Stimulated activated CD4-positive, alpha-beta T cell treated with anti-CD3 and anti-CD28 coated beads, Interleukin-15, amount 100 ng/mL, for 1 hour (primary cell): ENCODE measurements at places on chromosomes 6 and 20.

- no peak for DNase-seq
Observed at GRCh38 chr6:70103798-70104197, 199.1 kb downstream of the COL9A1 start.

DNA sequence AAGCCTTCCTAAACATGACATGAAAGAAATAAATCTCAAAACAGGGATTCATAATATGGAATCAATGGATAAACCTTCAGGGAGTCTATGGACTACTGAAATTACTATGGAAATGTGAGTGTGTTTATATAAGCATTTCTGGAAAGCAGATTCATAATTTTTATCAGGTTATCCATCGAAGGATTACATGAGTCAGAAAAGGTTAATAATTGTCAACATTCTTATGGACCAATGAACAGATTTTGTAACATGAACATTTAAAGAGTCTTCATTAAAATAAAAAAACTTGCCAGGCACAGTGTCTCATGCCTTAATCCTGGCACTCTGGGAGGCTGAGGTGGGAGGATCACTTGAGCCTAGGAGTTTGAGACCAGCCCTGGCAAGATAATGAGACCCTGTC lies 84.8 kb downstream of the AHI1 start:
- no peak for DNase-seq

- no peak for DNase-seq
Observed at GRCh38 chr6:138522611-138523010, 23.3 kb upstream of the NHSL1 start.

DNA sequence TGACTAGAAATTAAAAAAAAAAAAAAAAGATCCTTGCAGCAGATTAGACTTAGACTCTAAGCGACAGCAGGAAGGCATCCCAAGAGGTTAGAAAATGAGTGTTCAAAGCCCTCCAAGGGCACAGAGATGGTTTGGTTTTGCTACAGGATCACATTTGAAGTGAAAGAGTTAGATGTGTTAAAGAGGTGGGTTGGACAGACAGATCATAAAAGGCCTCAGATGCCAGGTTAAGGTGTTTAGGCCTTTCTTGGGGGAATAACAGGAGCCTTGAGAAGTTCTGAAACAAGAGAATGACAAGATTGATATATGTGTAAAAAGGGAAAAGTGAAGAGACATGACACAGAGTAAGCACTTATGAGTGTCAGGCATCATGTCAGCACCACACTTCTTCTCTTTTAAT lies 107.5 kb downstream of the FYN start:
- DNase-seq = no peak

- no peak for DNase-seq
Observed at GRCh38 chr6:107715550-107716321, 108.4 kb downstream of the SCML4 start.

DNA sequence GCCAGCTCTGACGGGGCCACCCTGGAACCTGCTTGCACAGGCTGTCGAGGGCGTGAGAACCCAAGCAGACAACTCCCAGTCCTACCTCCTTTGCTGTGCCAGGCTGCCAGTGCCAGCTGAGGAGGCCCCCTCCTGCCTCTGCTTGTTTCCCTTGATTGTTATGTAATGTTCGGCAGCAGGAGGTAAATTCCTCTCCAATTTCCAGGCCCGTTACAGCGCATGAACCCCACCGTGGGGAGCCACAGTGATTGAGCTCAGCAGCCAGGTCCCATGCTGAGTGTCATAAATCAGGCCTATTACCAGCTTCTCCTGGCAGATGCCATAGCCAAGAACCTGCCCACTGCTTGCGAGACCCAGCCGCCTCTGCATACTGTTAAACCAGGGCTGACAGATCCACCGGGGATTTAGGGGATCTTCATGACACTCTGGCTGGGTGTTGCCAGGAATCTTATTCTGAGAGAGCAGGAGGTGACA lies 320.5 kb downstream of the DHX35 start:
- DNase-seq = no peak
